ENCODE measurements at places on chromosomes 12 and 14.

DNA sequence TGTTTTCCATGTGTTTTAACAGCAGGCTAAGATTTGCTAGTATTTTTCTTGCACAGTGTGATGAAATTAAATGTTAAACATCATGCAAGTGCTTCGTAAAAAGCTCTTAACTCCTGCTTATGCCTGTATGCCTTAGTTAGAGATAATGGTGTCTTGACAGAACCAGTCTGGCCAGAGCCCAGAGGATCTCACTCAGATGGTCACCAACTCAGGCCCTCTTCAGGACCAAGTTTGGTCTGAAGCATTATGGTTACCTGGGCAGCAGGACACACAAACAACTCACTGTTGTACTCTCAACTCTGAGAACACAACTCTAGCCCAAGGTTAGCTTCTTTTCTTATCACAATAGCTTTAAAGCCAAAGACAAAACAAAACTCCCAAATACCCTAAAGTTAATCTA is 115.4 kb downstream of the KIF21A start:
- no peak for DNase-seq

DNA sequence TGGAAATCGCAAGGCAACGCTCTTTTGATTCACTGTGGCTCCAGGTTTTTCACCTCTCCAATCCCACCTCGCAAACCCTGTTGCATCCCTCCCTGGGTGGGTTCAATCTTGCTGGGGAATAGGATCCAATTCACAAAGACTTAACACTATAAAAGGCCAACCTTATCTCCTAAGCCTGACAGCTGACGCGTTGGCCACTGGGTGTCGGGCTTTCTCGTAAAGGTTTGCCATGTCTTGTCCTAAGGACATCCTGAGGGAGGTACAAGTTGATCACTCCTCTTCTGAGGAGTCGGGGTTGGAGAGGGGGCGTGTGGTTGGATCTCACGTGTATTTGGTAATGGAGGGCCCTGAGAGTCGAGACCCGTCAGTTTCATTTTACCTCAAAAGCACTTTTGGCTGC is 112.6 kb upstream of the FZD10 start:
- no peak for DNase-seq

DNA sequence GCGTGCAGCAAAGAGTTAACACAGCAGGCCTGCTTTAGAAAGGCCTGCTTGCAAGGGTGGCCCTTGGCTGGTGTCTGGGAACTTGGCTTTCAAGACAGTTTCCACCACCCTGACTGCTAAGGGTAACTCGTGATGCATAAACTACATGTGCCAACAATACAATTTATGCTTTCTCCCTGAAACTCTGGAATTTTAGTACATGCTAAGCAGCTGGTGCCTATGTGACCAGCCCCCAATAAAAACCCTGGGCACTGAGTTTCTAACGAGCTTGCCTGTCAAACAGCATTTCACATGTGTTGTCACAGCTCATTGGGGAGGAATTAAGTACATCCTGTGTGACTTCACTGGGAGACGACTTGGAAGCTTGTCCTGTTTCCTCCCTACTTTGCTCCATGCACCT is 133.1 kb downstream of the SLC5A8 start:
- DNase-seq = no peak

GRCh38 chr12:75661908-75662307 is 150.5 kb upstream of the KRR1 start:
- no peak for DNase-seq

GRCh38 chr14:32764131-32764530 is 174.5 kb upstream of the NPAS3 start:
- DNase-seq = no peak

DNA sequence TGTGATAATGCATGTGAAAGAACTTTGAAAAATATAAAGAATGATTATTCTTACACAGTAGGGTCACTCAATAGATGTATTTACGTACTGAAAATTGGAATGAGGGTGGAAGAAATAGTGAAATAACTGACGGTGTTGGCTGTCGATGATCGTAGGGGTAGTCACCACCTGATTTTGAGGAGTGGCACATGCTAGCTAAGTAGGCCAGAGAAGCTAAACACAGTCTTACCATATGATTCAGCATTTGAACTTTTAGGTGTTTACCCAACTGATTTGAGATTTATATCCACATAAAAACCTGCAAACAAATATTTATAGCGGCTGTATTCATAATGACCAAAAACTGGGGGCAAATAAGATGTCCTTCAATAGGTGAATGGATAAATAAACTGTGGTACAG is 47.6 kb upstream of the HIF1A start:
- no peak for DNase-seq

- DNase-seq = no peak
These were observed 483.7 kb downstream of the FLRT2 start for GRCh38 chr14:86013641-86014040.

GRCh38 chr14:58106446-58106845 is 45.6 kb downstream of the ARMH4 start:
- DNase-seq = no peak

DNA sequence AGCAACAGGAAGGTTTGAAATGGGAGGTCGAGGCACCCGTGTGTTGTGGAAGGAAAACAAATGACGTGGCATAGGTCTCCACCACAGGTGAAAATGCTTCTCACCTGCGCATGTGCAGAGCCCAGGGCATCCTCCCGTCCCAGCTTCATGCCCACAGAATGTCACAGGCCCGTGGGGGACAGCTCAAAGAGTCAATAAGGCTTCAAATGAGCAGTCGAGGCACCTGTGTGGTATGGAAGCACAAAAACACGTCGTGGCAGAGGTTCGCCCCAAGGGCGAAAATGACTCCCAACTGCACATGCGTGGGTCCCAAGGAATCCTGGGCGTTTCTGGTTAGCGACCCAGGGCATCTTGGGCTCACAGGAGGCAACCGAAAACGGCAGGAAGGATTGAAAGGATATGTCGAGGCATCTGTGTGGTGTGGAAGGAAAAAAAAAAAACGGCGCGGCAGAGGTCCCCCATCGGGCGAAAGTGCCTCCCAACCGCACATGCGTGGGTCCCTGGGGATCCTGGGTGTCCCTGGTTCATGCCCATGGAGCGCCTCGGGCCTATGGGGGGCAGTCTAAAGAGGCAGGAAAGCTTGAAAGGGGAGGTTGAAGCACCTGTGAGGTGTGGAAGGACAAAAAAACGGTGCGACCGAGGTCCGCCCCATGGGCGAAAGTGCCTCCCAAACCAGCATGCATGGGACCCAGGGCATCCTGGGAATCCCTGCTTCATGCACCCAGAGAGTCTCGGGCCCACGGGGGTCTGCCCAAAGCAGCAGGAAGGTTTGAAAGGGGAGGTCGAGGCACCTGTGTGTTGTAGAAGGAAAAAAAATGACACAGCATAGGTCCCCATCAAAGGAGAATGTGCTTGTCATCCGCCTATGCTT is 578.5 kb downstream of the ALG10 start:
- no peak for DNase-seq

DNA sequence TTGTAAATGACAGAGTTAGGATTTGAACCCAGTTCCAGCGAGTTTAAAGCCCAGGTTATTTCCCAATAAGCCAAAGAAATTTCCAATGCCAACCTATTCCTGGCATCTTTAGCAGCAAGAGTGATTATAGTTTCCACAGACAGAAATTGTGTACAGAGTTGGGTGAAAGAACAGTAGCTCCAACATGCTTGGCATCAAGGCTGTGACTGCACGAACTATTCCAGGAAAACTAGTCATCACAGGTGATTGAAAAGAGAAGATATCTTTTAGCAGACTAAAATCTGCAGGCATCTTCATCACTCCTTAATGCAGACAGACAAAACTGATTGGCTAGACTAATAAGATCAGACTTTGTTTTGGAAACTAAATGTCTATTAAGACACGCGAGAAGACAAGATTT is 262.7 kb upstream of the PLEKHG7 start:
- DNase-seq = no peak

DNA sequence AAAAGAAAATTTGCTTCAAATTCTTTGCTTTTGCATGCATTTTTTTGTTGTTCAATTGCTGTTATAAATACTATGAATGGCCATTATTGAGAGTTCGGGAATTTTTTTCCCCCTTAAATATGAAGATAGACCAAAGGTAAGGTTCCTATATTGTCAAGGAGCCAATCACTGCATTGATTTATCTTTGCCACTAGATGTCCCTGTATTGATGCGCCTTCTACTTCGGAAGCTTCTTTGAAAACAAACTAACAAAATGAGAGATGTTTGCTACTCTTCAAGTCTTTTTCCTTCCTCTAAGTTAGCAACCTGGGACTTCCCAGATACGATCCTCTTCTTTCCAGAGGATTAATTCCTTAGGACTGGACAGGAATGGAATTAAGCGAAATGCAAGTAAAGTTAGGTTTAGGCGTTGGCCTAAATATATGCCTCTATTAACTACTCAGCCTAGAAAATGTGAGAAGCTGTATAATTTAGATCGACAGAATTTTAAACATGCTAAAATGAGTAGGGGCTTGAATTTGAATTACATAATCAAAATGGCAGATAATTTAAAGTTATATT is 318.1 kb downstream of the AEBP2 start:
- no peak for DNase-seq

DNA sequence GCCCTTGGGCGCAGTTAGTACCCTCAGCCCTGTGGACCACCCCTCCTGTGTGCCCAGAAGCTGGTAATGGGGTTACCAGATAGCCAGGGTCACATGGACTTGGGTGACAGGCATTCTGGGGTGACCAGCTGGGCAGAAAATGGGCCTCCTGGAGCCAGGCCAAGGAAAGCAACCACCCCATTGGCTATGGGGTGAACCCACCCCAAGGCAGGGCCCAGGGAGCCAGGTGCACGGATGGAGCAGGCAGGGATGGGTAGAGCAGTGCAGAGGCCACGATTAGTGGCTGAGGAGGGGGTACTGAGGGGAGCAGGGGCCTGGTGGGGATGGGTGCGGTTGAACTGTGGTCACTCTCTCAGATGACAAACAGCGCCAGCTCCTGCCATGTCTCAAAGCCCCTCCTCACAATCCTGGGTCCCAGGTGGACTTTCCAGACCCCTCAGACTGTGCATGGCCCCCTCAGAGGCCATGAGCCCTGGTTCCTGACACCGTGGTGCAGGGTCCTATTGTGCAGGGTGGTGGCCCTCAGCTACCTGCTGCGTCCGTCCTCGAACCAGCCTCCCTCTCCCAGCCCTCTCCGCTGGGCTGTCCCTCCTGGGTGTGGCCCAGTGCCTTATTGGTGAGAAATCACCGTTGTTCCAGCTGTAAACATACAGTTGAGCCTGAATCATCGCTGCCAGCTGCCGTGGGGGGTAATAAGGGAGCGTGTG is 23.4 kb upstream of the BEGAIN start:
- DNase-seq = no peak

DNA sequence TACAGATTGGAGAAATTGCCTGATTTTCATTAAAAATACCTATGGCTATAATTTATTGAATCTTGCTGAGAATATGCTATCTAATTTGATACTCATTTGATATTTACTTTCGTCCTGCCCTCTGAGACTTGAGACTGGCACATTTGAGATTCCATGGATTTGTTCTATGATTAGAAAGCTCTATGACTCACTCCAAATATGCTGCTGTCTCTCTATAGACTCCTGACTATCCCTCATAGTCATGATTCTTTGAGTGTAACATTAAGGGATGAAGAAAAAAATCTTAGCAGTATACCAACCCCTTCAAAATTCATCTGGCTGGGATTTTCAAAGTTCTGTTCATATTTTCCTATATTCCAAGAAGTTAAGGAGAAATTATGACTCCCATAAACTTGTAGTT is 191.9 kb downstream of the LRIG3 start:
- no peak for DNase-seq

GRCh38 chr14:103543721-103544387 is 14.9 kb downstream of the TRMT61A start:
- no peak for DNase-seq

DNA sequence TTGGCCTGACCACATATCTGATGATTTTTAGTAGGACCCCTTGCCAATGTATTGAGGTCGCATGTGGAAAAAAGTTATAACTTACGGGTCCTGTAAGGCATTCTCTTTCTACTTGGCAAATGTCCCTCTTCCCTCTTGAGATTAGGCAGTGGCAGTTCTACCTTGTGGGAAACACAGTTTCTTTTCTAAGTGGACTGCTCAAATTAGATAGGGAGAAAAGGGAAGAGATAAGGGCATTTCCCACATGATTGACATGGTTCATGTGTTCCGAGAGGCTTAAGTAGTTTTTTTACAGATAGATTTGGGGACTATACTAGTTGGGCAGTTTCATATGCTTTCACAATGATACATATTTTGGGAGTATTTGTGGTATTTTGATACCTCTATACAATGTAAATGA is 154.7 kb downstream of the FBXL14 start:
- DNase-seq = no peak

DNA sequence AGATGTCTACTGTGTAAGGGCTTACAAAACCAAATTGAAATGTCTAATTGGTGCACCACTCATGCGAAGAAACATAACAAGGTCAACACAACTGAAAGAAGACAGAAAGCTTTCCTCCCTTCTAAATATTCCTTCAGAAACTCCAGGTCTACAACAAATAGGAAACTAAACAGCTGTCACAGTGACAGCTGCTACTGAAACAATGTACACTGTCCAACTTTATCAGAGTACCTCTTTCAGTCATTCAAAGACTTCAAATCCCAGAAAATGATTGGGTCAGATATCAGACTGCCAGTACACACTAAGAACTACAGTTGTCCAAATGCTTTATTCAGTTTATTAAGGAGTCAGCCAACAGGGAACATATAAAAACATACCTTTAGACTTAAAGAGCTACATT is 35.2 kb downstream of the CEP128 start:
- DNase-seq = no peak

DNA sequence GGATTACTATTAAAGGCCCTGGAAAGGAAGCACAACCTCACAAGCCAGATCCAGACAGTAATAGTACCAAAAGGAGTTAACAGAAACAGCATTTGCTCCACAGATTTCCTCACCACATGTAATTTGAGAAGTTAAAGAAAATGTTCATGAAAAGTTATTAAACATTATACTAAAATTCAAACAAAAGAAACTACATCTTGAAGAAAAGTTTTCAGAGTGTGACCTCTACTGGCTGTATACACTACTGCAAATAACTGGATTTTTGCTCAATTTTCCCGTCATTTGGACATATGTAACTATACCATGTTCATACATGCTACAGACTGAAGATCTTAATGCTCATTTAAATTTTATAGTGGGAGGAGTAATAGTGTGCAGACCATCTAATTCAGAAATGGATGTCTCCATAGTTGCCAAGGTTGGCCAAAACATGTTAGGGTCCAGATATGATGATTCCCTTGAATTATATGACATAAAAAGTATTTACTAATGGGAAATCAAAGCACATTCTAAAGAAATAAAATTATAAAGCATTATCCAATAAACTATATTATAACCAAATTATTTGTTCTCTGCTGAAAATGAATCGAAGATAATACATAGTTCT is 5.6 kb downstream of the KRR1 start:
- no peak for DNase-seq

- no peak for DNase-seq
These were observed 635.4 kb upstream of the ATXN7L3B start for GRCh38 chr12:73902260-73902659.
